ENCODE measurements at places on chromosomes 1 and 21. TPM values are rescaled to one million over a fixed set of nuclear protein-coding genes. Genes with fewer than 3 reads are reported as not detected.

DNA sequence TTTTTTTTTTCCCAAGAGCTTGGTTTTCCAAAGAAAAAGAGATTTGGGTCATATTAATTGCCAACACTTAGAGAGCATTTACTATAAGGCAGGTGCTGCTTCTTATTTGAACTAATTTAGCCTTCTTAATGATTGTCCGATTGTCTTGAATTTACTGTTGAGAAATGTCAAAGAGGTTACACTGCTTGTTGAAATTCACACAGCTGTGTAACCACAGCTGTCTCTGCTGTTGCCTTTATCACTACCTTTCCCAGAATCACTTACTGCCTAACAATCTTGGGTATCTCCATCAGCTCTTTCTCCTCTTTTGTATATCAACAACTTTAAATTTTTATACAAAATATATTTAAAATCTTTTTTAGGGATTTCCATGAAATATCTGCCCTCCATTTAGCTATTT, 115.6 kb downstream of the UCHL5 start:
- H3K36me3 ChIP-seq, result no peaks in the 10 kb centered on the region
- no peak for DNase-seq
- no peaks in the 10 kb centered on the region for H3K4me1 ChIP-seq

Gene HIVEP3
- 7.2 TPM for polyA plus RNA-seq

GRCh38 chr1:169576241-169576934, 9.9 kb downstream of the F5 start:
- no peaks in the 10 kb centered on the region for H3K27me3 ChIP-seq
- no peaks in the 10 kb centered on the region for H3K4me1 ChIP-seq

Gene TTC4
- polyA plus RNA-seq, result 19.0 TPM

GRCh38 chr1:12778061-12778460, 4.5 kb downstream of the PRAMEF12 start:
- no peak overlapping the region for H3K27ac ChIP-seq
- H3K27me3 ChIP-seq, result no peaks in the 10 kb centered on the region
- no peak for DNase-seq
- no peaks in the 10 kb centered on the region for H3K4me1 ChIP-seq

GRCh38 chr1:180229483-180230415, at the start of gene LHX4:
TSS of gene LHX4 (plus strand) at chr1:180230264. CDS start at chr1:180230530, 266 bp downstream.
- no peaks in the 10 kb centered on the region for H3K36me3 ChIP-seq
- no peak within 1 kb of the TSS for H3K27ac ChIP-seq
- peak within 1 kb of the TSS; percentile 35 for H3K4me3 ChIP-seq
- no peak for DNase-seq
- H3K4me1 ChIP-seq, result peaks cover 17% of the 10 kb centered on the region
- peaks cover 17% of the 10 kb centered on the region for H3K27me3 ChIP-seq

DNA sequence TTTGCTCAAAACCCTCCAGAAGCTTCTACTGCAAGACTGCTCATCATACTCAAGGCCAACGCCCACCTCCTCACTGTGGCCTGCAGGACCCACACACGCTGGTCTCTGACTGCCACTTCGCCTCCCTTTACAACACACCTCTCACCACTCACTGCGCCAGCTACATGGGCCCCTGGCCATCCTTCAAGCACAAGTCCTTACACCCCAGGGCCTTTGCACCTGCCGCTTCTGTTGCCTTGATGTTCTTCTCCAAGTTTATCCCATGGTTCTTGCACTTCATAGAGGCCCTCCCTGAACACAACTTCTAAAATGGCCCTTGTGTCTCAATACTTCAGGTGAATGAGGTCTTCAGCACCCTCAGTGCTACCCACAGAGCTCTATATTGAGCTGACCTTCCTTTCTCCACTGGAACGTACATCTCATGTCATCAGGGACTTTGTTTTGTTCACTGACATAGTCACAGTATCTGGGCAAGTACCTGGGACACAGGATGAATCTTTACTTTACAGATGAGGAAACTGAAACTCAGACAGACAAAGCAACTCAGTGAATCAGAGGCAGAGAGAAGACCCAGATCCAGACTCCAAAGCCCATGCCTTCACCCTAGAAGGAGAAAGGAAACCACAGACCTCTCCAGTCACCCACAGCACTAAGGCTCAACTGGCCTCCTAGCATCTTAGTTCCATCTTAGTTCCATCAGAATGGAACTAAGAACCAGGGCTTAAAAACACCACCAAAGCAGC, 34.7 kb upstream of the CLSTN1 start:
- no peak overlapping the region for H3K4me3 ChIP-seq
- no peaks in the 10 kb centered on the region for H3K27me3 ChIP-seq
- peaks cover 3% of the 10 kb centered on the region for H3K36me3 ChIP-seq
- no peaks in the 10 kb centered on the region for H3K4me1 ChIP-seq
- no peak for DNase-seq
- no peak overlapping the region for H3K27ac ChIP-seq

DNA sequence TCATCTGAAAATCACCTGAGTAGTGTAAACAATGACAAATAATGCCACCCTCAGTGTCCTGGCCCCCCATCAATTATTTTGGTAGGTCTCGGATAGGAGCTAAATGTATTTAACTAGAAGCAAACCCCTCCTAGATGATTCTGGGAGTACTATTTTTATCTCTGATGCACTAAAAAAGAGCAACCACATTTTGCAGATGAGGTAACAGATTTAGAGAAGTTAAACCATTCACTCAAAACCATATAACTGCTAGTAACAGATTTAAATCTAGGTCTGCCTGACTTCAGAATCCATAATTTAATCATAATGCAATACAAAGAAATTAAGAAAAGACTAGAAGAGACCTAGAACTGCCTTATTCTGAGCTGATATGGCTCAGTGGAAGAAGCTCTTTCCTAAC, 17.3 kb upstream of the PTCH2 start:
- DNase-seq, result no peak
- no peaks in the 10 kb centered on the region for H3K36me3 ChIP-seq
- H3K27me3 ChIP-seq, result no peaks in the 10 kb centered on the region
- H3K27ac ChIP-seq, result no peak overlapping the region
- no peaks in the 10 kb centered on the region for H3K4me1 ChIP-seq
